Cerebellar cortex (tissue), 1 donor: ENCODE measurements at places on chromosomes 3 and 15.
A peak's percentile ranks its signal among the peaks of the same experiment; 100 is the strongest.

DNA sequence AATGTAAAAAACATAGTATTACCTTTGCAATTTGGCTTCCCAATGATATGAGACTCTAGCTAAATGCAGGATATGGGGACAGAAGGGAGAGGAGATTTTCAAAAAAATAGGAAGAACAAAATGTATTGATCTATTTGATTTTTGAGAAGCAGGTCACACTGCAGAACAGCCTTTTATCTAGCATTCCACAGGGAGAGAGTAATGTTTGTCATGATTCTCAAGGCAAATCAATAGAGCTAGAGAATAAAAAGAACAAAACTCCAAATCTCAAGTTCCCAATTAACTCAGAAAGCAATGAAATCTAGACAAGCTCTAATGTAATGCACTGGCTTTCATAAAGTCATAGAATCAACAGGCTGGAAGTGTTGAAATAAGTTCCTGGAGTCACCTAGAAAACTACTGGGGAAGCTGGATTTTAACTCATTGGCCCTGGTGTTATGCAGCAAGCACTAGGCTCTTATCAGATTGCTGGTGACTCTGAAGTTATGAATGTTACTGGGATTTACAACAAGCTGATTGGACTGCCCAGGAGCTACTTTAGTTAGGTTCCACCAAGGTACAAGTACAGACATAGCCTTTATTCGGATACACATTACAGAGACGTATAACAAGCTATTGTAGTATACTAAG, 442.8 kb downstream of the FGF12 start:
- no peak for DNase-seq

DNA sequence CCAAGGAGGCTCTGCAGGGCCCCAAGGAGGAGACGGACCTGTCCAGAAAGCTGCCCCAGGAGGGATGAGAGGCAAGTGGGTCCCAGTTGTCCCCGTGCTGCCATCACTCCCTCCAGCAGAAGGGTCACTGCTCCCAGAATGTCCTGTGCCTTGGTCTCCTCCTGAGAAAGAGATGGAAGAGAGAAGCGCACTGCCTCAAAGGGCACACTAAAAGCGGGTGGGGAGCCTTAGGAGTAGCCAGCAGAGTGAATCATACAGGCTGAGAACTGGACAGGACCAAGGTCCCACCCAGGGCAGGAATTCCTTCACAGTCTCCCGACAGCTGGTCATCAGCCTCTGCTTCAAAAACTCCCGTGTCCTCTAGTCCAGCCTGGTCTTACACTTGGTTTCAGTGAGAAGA, 4.6 kb downstream of the THPO start:
- DNase-seq = no peak

DNA sequence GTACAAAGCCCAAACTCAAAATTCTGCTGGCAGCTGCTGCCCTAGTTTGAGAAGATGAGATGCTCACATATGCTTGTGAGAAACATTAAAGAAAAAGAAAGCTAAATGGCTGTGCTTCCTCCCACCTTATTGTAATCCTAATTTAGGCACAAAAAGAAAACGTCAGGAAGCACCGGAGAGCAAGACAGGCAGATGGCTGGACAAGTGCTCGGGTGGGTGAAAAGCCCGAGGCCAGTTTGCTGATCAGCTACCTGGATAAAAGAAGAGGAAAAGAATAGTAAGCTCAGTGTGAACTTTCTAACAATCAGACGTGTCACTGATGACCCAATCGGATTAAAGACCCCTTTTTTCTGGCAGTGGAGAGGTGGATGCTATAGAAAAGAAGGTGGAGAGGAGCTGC, 368.0 kb upstream of the ATP10A start:
- DNase-seq = no peak

DNA sequence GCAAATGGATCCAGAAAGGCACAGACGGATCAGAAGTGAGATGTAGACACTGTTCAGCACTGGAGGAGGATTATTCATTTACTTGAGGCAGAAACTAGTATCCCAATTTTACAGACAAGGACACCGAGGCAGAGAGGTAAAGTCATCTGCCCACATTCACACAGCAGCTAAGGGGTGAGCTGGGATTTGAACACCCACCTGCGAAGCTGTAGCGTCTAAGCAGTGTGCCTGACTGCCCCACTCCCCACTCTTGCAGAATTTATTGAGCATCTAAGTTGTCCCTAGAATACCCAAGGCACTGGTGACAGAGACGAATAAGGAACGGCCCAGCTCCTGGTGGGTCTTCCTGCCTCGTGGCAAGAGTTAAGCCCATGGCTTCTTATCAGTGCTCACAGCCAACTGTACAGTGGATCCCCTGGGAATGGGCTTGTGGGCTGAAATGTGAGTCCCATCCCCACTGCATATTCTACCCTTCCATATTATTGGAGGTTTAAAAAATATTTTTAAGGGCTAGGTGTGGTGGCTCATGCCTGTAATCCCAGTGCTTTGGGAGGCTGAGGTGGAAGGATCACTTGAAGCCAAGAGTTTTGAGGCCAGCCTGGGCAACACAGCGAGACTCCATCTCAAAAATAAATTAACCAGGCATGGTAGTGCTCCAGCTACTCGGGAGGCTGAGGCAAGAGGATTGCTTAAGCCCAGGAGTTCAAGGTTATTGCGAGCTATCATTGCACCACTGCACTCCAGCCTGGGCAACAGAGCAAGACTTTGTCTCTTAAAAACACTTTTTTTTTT, 77.6 kb downstream of the IQSEC1 start:
- no peak for DNase-seq

- no peak for DNase-seq
Measured at GRCh38 chr15:47291767-47292166, 425.5 kb upstream of the SEMA6D start.

DNA sequence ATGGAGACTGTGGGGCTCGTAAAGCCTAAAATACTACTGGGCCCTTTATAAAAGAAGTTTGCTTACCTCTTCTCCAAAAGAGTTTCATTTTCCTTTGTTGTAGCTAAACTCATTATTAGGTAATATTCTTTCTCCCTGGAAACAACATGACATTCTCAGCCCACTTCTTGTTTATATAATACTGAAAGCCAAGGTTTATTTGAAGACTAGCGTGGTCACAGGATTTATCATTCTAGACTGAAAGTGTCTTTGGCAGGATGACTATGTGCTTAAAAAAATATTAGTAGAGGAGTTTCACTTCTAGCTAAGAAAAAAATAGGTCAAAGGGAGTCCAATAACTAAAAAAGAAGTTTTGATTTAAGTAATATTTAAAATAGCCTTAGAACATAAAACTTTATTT, 1085.2 kb upstream of the CADM2 start:
- DNase-seq = no peak

- peak; percentile 92 for DNase-seq
Measured at GRCh38 chr15:72685925-72686794, at the start of the genes BBS4 and HIGD2B. TSS of gene BBS4 (plus strand) at chr15:72686207. CDS start at chr15:72686228, 21 bp downstream. TSS of gene HIGD2B (minus strand) at chr15:72686182. CDS start at chr15:72676374, 9,808 bp downstream.

DNA sequence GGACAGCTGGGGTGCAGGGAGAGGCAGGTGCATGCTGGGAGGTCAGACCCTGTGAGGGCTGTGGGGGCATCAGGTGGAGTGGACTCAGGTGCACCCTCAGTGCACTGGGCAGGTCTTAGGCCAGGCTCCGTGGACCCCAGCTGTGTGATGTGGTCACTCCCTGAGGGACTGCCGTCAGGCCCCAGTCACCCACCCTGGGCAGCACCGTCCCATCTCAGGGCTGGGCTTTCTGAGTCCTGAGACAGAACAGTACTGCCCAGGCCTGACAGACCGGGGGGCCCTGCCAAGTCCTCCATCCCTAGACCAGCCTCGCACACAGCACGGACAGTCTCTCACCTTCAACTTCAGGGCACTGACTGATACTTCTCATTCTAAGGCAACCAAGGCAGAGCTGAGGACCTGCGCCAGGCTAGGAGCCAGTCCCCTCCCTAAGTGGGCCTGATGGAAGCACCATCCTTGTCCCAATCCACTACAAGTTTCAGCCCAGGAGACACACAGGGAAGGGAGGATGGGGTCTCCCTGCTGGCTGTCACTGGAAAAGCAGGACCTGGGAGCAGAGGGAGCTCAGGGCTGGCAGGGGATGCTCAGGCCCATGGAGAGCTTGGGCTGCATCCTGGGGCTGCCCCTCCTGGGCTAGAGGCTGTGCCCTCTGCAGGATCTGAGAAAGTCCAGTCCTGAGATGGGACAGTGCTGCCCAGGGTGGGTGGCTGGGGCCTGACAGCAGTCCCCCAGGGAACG, 86.3 kb downstream of the LMLN start:
- no peak for DNase-seq

DNA sequence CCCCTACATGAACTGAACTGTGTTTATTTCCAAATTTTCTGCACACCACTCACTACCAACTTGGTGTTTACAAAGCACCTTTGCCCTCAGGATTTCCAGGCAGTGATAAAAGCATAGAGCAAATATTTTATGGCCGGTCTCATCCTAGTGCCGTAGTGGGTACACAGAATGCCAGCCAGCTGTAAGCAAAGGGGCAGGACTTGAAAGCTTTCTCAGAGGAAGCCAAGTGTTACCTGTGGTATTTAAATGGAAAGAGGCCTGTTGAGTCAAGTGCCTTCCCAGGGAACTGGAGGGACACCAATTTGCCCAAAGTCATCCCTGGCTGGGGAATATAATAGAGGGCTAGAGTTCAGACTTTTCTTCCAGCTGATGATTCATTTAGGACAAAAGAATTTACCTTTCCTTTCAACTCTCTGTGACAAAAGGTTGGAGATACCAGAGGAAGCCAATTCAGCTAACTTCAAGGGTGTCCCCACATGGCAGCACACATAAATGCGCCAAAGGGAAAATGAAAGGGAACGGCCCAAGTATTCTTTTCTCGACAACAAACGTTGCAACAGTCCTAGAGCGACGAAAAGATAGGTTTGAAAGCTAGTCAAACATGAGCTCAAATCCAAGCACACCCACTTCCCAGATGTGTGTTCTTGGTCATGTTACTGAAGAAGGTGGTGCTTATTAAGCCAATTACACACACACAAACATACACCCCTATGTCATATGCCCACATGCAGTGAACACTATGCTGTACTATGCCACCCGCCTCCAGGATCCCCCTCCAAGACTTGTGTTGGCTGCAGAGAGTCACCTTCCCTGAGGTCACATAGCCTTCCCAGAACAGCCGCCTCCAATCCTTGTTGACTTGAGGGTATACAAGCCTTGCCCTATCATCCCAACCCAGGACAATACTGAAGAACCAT, 27.7 kb downstream of the MAGI1 start:
- no peak for DNase-seq

DNA sequence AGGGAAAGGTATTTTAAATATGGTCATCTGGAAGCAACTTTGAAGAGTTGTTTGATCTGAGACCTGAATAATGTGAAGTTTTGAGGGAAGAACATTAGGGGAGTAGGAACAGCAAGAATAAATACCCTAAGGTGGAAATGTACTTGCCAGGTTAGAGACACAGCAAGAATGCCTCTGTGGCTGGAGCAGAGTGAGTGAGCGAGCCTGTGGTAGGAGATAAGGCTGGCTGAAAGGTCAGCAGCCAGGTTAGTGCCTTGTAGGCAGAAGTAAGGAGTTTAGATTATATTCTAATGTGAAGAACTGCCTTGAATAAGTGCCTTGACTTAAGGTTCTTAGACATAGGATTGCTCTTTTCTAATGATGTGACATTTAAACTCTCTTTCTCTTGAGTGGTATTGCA, 18.3 kb downstream of the LRRC49 start:
- DNase-seq = no peak

DNA sequence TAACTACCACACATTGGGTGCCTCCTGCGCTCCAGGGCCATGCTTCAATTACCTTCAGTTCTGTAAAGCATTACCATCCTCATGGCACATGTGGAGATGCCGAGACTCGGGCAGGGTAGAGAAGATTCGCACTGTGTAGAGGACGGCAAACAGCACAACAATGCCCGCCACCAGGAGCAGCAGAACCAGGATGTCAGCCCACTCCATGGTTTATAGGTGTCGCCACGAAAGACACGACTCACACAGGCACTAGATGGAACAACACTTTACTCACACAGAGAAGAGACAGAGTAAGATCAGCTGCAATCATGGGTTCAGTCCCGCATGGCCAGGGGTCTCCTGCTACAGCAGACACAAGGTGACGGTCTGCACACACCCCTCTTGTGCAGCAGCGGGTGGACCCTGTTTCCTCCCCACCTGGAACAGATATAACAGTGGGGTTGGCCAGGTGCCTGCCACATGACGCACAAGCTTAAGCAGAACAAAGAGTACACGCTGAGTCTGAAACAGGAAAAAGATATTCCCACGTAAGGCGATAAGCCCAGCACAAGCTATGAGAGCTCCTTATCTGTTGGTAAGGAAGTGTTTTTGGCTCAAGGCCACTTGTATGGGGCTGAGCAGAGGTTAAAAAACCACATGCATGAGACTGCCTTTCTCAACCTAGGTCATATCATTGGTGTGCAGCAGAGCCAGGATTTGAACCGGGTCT, 2.5 kb upstream of the TBC1D21 start:
- no peak for DNase-seq

- DNase-seq = no peak
Measured at GRCh38 chr15:77603611-77604336, 28.9 kb downstream of the LINGO1 start.

DNA sequence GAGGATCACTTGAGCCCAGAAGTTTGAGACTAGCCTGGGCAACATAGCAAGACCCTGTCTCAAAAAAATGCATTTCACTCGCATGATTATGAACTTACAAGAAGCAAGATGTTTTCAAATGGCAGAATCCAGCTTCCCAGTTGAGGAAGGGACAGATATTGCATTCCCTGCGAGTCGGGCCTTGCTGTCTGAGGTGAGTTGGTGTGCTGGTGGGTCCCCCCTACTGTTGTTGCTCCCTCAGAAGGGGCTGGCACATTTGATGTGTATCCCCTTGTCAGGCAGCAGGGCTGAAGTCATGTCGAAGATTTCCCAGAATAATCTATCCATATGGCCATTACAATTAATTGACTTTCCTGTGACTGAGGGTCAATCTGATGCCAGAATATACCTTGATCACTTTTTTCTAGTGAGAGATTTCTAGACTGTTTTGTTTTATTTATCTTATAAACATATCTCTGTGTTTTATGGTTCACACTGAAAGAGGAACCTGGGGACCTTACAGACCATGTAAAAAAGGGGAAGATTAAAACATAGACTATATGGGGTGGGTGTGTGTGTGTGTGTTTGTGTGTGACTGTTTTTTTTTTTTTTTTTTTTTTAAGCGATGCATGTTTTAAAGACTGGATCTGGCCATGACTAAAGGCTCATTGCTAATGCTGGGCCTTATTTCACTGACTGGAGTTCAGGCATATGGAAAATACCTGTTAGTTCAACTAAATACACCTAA, 112.1 kb upstream of the MRPS22 start:
- DNase-seq = no peak

- DNase-seq = peak; percentile 44
Measured at GRCh38 chr3:114420072-114420471, 126.2 kb downstream of the TIGIT start.

DNA sequence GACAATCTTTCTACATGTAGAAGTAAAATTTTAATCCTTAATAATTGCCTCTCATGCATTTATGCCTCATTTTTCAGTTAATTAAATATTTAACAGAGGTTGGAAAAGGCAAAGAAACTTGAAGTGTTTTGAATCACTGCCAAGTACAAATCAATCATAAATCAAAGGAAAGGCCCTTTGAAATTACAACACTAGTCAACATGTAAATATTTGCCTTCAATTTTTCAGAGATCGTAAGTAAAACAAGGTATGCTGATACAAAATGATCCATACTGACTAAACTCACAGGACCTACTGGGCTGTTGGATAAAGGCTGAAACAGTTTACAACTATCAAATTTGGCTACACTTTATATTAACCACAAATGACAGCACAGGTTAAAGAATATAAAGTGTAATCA, 33.9 kb downstream of the ZBBX start:
- DNase-seq = no peak

- DNase-seq = no peak
Measured at GRCh38 chr15:90364251-90364650, 12.2 kb downstream of the ZNF774 start.

GRCh38 chr3:175258763-175259162, 399.6 kb downstream of the NAALADL2 start:
- no peak for DNase-seq
